ENCODE measurements at places on chromosomes 3 and 15. TPM values are rescaled to one million over a fixed set of nuclear protein-coding genes. Genes with fewer than 3 reads are reported as not detected.

Gene ANKRD63
- 0.94 TPM for total RNA-seq

Gene EFCC1
- total RNA-seq = 0.94 TPM

Gene ONECUT1
- not detected for total RNA-seq

Gene CAMK2N2
- 3.4 TPM for total RNA-seq

Gene CCDC66
- 128 TPM for total RNA-seq

Gene TTC21A
- total RNA-seq = 12.8 TPM

Gene ZNF660
- total RNA-seq = 28.5 TPM

Gene TMEM266
- 3.8 TPM for total RNA-seq

Gene UQCC5
- total RNA-seq = 5.0 TPM

Gene MUC4
- not detected for total RNA-seq

Gene A4GNT
- total RNA-seq = not detected

Gene PCSK6
- total RNA-seq = 16.3 TPM

Gene CCR9
- total RNA-seq = not detected

Gene CHDH
- total RNA-seq = 1.3 TPM

Gene EFHB
- 0.63 TPM for total RNA-seq

Gene FBXO40
- not detected for total RNA-seq

Gene GABRB3
- total RNA-seq = 135 TPM

Gene PLSCR2
- not detected for total RNA-seq

Gene TICRR
- total RNA-seq = 6.6 TPM

Gene MESP2
- total RNA-seq = not detected

Gene CD200R1
- 0.31 TPM for total RNA-seq

Gene CLRN1
- not detected for total RNA-seq

Gene TMCO5A
- not detected for total RNA-seq

Gene ISLR2
- 186 TPM for total RNA-seq

Gene HRH1
- 1.9 TPM for total RNA-seq

Gene PLS1
- 0.94 TPM for total RNA-seq

Gene CD96
- total RNA-seq = not detected

Gene PROS1
- 9.4 TPM for total RNA-seq

Gene CYP8B1
- not detected for total RNA-seq

Gene DAZL
- not detected for total RNA-seq

Gene MYRIP
- 10.0 TPM for total RNA-seq

Gene RARRES1
- total RNA-seq = 2.5 TPM

Gene MB21D2
- 44.8 TPM for total RNA-seq

Gene KLF15
- 3.1 TPM for total RNA-seq

Gene P2RY1
- 8.8 TPM for total RNA-seq

Gene PPP1R14D
- not detected for total RNA-seq

Gene SPINT1
- total RNA-seq = 2.5 TPM

Gene RNU6-1
- not detected for total RNA-seq

Gene CCR8
- not detected for total RNA-seq
